ENCODE measurements at places on chromosomes 1 and 21. TPM values are rescaled to one million over a fixed set of nuclear protein-coding genes. Genes with fewer than 3 reads are reported as not detected.

Gene SLAMF7
- 1.1 TPM for total RNA-seq

Gene UTS2
- not detected for total RNA-seq

Gene PTPRC
- 25.2 TPM for total RNA-seq

Gene FCRL6
- total RNA-seq: 2.7 TPM

Gene FTCD
- 178 TPM for total RNA-seq

- no peaks in the 10 kb centered on the region for H3K4me1 ChIP-seq
- no peak overlapping the region for H3K27ac ChIP-seq
- no peak overlapping the region for H3K4me3 ChIP-seq
- H3K27me3 ChIP-seq: no peaks in the 10 kb centered on the region
Observed at GRCh38 chr1:98121646-98122045, 200.8 kb upstream of the DPYD start.

GRCh38 chr1:86951430-86951829 lies 37.0 kb downstream of the HS2ST1 start:
- H3K27me3 ChIP-seq: no peaks in the 10 kb centered on the region
- no peak overlapping the region for H3K27ac ChIP-seq
- H3K4me3 ChIP-seq: no peak overlapping the region
- no peaks in the 10 kb centered on the region for H3K36me3 ChIP-seq

GRCh38 chr1:40232444-40232843 lies 15.3 kb upstream of the TMCO2 start:
- no peak for DNase-seq
- no peak overlapping the region for H3K4me3 ChIP-seq
- H3K27ac ChIP-seq: no peak overlapping the region
- H3K36me3 ChIP-seq: peaks cover 34% of the 10 kb centered on the region

- H3K4me1 ChIP-seq: no peaks in the 10 kb centered on the region
- H3K27me3 ChIP-seq: peaks cover 3% of the 10 kb centered on the region
- DNase-seq: no peak
- H3K36me3 ChIP-seq: no peaks in the 10 kb centered on the region
- H3K4me3 ChIP-seq: no peak overlapping the region
Observed at GRCh38 chr21:27371975-27372331, 405.1 kb upstream of the ADAMTS5 start.

Data from liver (tissue), 10 donors.